ENCODE measurements at places on chromosomes 5 and 9. TPM values are rescaled to one million over a fixed set of nuclear protein-coding genes. Genes with fewer than 3 reads are reported as not detected.

DNA sequence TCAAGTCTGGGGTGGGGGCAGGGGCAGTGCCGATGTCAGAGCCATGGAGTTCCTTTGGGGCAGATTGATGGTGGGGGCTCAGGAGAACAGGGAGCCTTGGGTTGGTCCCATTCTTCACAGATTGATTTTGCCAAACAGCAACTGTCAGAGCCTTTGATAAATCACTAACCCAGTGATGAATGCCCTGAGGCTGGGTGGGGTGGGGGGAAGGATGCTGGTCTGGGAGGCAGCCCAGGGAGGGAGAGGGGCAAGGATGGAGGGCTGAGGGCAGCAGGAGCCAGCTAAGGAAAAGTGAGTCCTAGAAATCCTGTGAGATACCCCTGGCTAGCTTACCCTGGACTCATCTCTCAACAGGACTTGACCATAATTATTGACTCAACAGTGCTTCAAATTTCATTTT is 60.1 kb upstream of the ARAP3 start:
- no peak for DNase-seq
- peaks cover 11% of the 10 kb centered on the region for H3K27me3 ChIP-seq
- H3K4me1 ChIP-seq = no peaks in the 10 kb centered on the region
- no peak overlapping the region for H3K27ac ChIP-seq
- H3K4me3 ChIP-seq = no peak overlapping the region
- H3K36me3 ChIP-seq = no peaks in the 10 kb centered on the region

DNA sequence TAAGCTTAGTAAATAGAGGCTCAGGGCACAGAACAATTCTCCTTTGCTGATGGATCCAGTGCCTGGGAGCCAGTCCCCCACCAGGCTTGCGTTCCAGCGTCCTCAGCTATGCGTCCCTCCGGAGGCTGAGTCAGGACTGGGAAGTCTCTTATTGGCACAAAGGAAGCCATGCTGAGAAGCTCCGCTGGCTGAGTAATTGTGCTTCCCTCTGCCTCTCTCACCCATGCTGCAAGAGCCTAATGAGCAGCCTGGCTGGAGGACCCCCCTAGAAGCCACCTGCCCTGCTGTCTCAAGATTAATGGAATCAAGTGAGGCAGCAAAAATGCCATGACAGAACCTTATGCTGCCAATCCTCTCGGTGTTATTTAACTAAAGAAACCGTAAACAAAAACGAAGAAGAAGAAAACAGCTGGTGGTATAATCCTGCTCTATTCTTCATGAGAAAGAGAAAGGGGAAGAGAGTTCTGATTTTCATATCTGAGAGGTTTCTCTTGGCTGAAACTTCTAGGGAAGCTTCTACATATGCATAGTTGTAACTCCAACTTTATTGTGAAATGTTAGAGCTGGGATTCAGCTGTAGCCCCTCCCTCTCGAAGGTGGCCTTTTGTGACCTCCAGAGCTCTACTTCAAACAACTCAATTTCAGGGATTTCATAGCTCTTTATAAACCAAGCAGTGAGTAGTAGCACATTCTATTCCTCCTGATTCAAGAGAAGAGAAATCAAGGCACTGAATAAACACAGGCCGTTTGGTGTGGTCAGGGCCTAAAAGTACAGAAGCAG is 185.4 kb upstream of the SEMA6A start:
- H3K27me3 ChIP-seq = no peaks in the 10 kb centered on the region
- peak overlapping the region; percentile 17 for H3K27ac ChIP-seq
- H3K4me3 ChIP-seq = no peak overlapping the region
- H3K4me1 ChIP-seq = peaks cover 18% of the 10 kb centered on the region
- H3K36me3 ChIP-seq = no peaks in the 10 kb centered on the region

- H3K27ac ChIP-seq = no peak overlapping the region
- H3K4me3 ChIP-seq = no peak overlapping the region
- H3K36me3 ChIP-seq = no peaks in the 10 kb centered on the region
- H3K4me1 ChIP-seq = no peaks in the 10 kb centered on the region
These were observed 51.7 kb downstream of the CCDC180 start for GRCh38 chr9:97359147-97359546.

- no peaks in the 10 kb centered on the region for H3K4me1 ChIP-seq
- no peak overlapping the region for H3K4me3 ChIP-seq
- H3K27ac ChIP-seq = no peak overlapping the region
- no peaks in the 10 kb centered on the region for H3K36me3 ChIP-seq
These were observed 141.1 kb upstream of the RASEF start for GRCh38 chr9:83204047-83204446.

- no peak overlapping the region for H3K27ac ChIP-seq
- H3K4me3 ChIP-seq = no peak overlapping the region
- no peaks in the 10 kb centered on the region for H3K4me1 ChIP-seq
- H3K36me3 ChIP-seq = no peaks in the 10 kb centered on the region
- no peaks in the 10 kb centered on the region for H3K27me3 ChIP-seq
- no peak for DNase-seq
These were observed 137.0 kb downstream of the WDR41 start for GRCh38 chr5:77355080-77355479.

MARCOL gene
- total RNA-seq = not detected

- H3K36me3 ChIP-seq = no peaks in the 10 kb centered on the region
- no peaks in the 10 kb centered on the region for H3K27me3 ChIP-seq
- DNase-seq = no peak
- H3K4me1 ChIP-seq = no peaks in the 10 kb centered on the region
- H3K4me3 ChIP-seq = no peak overlapping the region
These were observed 6.5 kb downstream of the OR13C8 start for GRCh38 chr9:104575456-104575855.

- H3K36me3 ChIP-seq = no peaks in the 10 kb centered on the region
- no peak for DNase-seq
- no peaks in the 10 kb centered on the region for H3K27me3 ChIP-seq
- H3K4me1 ChIP-seq = no peaks in the 10 kb centered on the region
These were observed 899.2 kb upstream of the WWC1 start for GRCh38 chr5:167392240-167392639.

DNA sequence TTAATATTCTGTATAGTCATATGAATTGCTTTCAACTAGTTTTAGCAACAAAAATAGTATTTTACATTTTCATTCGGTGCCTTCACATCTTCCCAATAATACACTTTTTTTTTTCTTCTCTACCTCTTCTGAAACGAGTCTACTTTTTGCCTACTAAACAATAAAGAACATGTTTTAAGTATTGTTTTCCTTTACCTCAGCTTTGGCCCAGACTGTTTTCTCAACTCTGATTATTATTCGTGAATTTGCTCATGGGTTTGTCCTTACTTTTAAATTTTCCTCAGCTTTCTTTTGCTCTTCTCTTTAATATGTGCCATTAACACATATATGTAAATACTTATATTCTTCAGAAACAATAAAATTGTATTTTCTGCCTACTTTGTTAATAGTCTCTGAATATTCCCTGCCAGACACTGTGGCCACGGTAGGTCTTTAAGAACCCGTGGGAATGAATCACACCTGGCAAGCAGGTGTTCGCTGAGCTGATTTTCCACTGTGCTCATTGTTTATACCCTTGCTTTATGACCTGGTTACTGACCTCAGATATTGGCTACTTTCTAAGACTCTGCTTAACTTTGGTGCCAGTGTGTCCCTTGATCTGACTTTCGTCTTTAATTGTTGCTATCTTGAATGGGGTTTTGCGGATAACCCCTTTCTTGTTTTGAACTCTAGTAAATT is 49.1 kb downstream of the FAM170A start:
- no peaks in the 10 kb centered on the region for H3K36me3 ChIP-seq
- DNase-seq = no peak
- no peaks in the 10 kb centered on the region for H3K4me1 ChIP-seq
- no peak overlapping the region for H3K4me3 ChIP-seq
- H3K27ac ChIP-seq = no peak overlapping the region
- H3K27me3 ChIP-seq = no peaks in the 10 kb centered on the region

DNA sequence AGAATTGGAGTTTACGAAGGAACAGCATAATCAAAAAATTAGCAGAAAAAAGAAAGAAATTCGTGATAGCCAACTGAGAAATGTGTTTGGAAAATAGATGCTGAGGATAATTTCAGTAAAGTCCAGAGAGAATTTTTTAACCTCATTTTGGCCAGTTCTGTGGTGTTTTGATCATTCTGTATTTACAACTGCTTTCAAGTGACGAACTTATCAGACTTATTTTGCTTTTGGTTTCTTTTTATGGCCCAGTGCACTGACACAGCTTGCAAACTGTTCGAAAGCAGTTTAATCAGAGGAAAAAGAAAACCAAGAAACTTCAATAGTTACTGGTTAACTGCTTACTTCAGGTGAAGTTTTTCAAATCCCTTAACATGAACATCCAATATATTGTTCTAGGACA is 1.9 kb downstream of the SDHA start:
- peaks cover 12% of the 10 kb centered on the region for H3K4me1 ChIP-seq
- no peaks in the 10 kb centered on the region for H3K27me3 ChIP-seq

DNA sequence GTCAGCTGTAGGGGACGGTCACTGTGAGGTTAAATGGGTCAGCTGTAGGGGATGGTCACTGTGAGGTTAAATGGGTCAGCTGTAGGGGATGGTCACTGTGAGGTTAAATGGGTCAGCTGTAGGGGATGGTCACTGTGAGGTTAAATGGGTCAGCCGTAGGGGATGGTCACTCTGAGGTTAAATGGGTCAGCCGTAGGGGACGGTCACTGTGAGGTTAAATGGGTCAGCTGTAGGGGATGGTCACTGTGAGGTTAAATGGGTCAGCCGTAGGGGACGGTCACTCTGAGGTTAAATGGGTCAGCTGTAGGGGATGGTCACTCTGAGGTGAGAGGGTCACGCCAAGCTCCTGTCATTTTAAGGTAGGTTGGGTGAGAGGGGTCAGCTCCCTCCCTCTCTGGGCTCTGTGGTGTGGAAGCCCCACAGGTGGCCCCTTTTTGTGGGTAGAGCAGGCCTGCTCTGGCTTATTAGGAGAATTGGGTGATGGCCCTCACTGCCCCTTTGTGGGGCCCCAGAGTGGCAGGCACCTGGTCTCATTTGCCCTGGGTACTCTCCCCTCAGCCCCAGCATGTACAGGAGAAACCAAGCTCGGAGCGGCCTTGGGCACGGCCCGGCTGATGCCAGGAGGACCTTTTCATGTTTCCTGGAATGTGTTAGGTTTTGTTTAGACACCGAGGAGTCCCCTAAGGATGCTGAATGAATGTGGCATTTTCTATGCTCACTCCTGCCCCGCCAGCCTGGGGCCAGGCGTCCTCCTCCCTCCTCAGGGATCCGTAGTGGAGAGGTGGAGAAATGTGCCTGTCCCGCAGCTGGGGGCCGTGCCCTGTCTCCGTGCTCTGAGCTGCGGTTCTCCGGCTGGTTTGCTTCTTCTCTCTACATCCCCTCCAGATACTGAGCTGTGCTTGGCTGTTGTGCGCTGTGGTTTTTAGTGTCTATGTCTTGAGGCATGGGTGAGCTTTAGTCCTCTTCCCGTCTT is 31.4 kb downstream of the AHRR start:
- no peaks in the 10 kb centered on the region for H3K4me1 ChIP-seq
- no peak for DNase-seq
- no peak overlapping the region for H3K4me3 ChIP-seq
- H3K27me3 ChIP-seq = no peaks in the 10 kb centered on the region
- no peak overlapping the region for H3K27ac ChIP-seq

GRCh38 chr5:71697967-71698366 is 21.1 kb upstream of the CARTPT start:
- H3K27me3 ChIP-seq = no peaks in the 10 kb centered on the region
- H3K36me3 ChIP-seq = no peaks in the 10 kb centered on the region
- peaks cover 35% of the 10 kb centered on the region for H3K4me1 ChIP-seq
- DNase-seq = no peak

DNA sequence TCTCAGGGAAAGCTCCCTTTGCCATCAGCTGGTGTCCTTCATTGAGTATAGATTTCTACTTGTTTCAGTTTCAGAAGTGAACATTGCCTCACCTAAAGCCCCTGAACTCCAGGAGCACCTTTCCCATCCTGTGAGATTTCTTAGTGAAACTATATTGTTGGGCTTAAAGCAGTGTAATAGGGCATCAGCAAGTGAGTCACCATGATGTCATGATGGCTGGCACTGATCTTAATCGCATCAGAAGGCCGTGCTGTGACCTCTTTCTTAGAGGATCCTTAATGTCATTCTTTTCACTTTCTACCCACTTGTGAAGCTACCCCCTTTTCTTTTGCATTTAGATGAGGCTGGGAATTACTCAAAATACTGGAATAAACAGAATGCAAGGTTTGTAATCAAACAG is 401.3 kb downstream of the MTRR start:
- H3K27ac ChIP-seq = no peak overlapping the region
- DNase-seq = no peak

C9orf153 gene
- total RNA-seq = 0.35 TPM

- no peaks in the 10 kb centered on the region for H3K27me3 ChIP-seq
These were observed 344.1 kb downstream of the OSTF1 start for GRCh38 chr9:75432386-75432785.

SLC34A3 gene
- total RNA-seq = not detected

GBA2 gene
- total RNA-seq = 67.6 TPM

- no peaks in the 10 kb centered on the region for H3K4me1 ChIP-seq
- no peaks in the 10 kb centered on the region for H3K36me3 ChIP-seq
- DNase-seq = no peak
- H3K27me3 ChIP-seq = no peaks in the 10 kb centered on the region
- H3K27ac ChIP-seq = no peak overlapping the region
- no peak overlapping the region for H3K4me3 ChIP-seq
These were observed 40.6 kb downstream of the SEMA5A start for GRCh38 chr5:9505225-9505624.

SLC25A25 gene
- 24.7 TPM for total RNA-seq

DNA sequence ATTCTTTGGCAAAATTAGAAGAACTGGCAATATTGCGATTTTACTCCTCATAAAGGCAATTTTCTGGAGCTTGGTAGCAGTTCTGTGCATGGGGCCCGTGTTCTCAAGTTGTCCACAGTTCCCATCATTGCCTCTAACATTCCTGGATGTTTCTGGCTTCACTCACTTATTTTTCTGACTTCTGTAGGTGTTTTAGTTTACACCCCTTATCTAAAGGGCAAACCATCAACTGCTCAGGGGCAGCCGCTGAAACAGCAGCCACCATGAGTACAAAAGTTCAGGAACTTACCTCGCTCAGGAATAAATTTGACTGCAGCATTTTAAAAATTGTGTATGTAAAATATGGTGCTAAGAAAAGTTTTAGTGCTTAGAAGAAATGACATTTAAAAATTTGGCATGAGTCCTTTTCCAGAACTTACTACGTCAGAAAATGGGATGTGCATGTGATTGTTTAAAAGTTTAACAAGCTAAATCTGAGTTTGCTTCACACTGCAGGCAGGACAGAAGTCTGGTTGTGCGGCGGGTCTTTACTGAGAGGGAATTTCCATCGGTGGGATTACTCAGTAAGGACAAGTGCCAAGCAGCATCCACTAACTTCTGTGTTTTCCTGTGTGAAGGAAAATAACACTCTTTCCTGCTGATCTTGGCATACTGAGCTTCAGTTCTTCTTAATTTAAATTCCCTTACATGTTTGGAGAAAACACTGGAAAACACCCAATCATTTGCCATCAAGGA is 261.7 kb downstream of the MAT2B start:
- no peak overlapping the region for H3K4me3 ChIP-seq
- H3K36me3 ChIP-seq = no peaks in the 10 kb centered on the region
- no peak for DNase-seq
- H3K4me1 ChIP-seq = no peaks in the 10 kb centered on the region

FCN2 gene
- not detected for total RNA-seq
